Left lung (tissue), 14 donors: ENCODE measurements at places on chromosomes 6 and 20. TPM values are rescaled to one million over a fixed set of nuclear protein-coding genes. Genes with fewer than 3 reads are reported as not detected.

GRCh38 chr6:20680697-20681165 lies 146.5 kb downstream of the CDKAL1 start:
- DNase-seq: no peak

- no peak for DNase-seq
Measured at GRCh38 chr20:59352990-59353389, 52.6 kb downstream of the EDN3 start.

- DNase-seq: no peak
Measured at GRCh38 chr6:116766506-116767176, 1.1 kb upstream of the FAM162B start.

- DNase-seq: no peak
Measured at GRCh38 chr6:21740376-21741124, 147.0 kb downstream of the SOX4 start.

DNA sequence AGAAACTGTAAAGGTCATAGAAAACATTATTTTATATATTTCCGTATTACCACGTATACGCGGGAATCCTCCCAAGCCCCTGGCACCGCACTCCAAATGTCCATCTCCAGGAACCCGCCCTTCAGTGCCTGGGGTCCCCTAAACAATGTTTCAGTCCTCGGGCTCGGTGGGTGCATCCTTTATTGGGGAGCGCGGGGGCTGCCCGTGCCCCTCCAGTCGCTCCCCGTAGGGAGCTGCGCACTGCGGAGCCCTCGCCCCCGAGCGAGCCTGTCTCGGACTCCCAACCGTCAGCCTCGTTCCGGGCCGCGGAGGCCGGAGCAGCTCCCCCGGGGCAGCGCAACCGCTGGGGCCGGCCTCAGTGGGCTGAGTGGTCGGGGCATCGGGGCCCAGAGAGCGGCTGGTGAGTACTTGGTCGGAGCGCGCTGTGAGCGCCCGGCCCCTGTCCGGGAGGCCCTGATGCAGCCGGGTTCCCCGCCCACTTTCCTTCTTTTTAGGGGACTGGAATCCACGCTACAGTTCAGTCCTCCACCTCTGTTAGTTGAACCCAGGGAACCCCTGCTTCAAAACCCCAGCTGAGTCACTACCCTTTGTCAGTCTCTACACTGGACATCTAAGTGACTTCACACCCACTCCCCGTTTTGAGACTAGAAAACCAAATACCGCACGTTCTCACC lies at the start of gene DNAH8:
Gene DNAH8, plus strand, starts transcription at position 296 of the 674 bp plus-strand sequence. CDS start 7,499 bp downstream, outside the sequence.
- DNase-seq: peak; percentile 25

DNA sequence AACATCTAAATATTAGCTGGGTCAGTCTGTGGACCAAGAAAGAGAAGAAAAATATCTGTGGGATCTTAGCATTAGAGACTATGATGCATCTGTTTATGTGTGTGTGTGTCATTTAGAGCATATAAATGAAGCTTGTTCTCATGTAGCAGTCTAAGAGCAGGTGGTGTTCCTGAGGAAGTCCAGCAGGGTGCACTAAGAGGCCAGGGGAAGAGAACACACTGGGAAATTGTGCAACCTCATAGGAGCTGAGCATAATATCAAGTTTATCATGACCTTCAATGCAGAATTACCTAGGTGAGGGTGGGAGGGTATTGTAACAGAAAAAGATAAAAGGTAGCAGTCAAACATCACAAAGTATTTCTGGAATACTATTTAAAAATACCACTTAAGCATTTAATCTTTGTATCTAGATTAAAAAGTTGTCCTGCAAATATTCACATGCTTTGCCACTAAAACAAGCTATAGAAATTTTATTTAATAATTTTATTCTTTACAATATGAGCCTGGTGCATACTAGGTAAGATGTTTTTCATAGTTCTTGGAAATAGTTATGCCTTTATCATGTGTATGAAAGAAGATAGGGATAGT lies 80.5 kb downstream of the SMPDL3A start:
- peak; percentile 40 for DNase-seq

- DNase-seq: no peak
Measured at GRCh38 chr20:42594011-42594410, 595.7 kb downstream of the PTPRT start.

GRCh38 chr6:27178860-27179259 lies 68.6 kb upstream of the PRSS16 start:
- DNase-seq: no peak

Gene TMEM244
- not detected for polyA plus RNA-seq
